Activated B cell treated with CpG ODN at 0.5 μM for 24 hours (primary cell): ENCODE measurements at places on chromosomes 5 and 9.

GRCh38 chr5:135432113-135432512 is 15.0 kb downstream of the DCANP1 start:
- DNase-seq, result no peak

DNA sequence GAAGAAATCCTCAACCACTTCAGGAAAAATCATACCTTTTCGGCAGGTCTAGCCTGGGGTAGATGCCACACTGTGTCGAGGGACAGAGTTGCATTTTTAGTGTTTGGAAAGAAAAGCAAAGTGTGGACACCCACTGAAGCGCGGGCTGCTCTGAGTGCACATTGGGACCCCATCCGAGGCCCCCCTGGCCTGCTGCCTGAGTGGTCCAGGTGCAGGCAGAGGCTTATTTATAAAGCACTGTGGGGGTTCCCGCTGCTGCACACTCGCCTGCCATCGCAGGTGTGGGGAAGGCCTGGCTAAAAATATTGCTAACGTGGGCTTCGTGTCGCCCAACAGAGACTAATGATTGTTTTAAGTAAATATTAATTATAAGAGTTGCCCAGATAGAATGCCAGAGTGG is 119.4 kb downstream of the CRB2 start:
- DNase-seq, result no peak

- no peak for DNase-seq
These were observed 344.5 kb downstream of the PRR16 start for GRCh38 chr5:120808606-120809005.

GRCh38 chr5:107296572-107296971 is 374.2 kb downstream of the EFNA5 start:
- no peak for DNase-seq

- no peak for DNase-seq
These were observed 44.1 kb upstream of the RNF38 start for GRCh38 chr9:36444203-36444602.

DNA sequence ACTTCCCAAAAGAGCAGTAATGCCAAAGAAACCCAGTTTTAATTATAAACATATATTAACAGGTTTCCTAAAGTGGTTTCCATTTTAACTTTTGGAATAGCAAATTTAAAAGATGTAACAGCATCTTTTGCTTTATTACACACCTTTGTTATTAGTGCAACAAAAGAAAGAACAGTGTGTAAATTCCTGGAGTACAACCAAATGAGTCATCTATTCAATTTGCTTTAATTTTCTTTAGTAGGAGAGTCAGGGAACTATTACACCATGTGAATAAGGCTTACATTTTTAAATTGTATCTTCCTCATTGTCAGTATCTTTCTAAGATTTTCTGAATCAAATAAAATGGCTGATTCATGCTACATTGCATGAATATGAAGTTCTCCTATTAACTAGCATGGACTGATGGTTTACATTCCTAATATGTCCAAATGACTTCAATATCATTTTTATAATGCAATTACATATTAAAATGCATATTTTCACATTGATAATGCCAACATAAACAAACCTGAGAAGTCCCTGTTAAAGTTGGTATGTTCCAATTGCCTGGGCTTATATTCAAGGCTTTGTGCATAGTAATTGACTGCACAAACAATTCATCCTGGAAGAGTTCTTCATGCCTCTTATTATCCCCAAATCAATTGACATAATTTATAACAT is 22.5 kb downstream of the EDIL3 start:
- no peak for DNase-seq

DNA sequence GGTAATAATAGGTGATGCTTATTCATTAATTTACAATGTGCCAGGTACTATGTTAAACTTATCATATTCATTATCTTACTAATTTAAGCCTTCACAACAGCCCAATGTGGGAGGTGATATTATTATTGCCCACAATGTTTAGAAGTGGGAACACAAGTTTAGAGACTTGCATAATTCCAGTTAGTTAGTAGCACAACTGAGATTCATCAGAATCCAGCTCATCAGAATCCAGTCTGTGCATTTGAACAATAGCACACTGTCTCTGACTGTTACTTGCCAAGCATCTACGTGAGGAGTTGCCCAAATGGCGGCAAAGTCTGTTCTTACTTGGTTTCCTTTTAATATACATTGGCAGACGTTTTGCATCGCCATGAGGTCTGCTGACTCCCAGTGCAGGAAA is 110.9 kb upstream of the BASP1 start:
- no peak for DNase-seq

GRCh38 chr5:139388198-139388821 is 1.4 kb downstream of the MZB1 start:
- peak; percentile 54 for DNase-seq

DNA sequence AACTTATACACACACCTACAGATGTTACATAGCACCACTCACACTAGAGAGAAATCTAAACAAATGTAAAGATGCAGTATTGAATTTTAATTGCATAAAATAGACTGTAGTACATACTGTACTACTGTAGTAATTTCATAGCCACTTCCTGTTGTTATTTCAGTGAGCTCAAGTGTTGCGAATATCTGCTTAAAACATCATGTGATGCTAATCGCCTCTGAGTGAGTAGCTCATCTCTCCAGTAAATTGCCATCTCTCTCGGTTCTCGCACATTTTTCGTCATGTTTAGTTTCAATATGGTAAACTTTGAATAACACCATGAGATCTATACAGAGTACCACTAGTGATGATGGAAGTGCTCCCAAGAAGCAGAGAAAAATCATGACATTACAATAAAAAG is 22.0 kb upstream of the ARHGEF28 start:
- no peak for DNase-seq

- no peak for DNase-seq
These were observed 378.8 kb downstream of the OSTF1 start for GRCh38 chr9:75467142-75467541.

DNA sequence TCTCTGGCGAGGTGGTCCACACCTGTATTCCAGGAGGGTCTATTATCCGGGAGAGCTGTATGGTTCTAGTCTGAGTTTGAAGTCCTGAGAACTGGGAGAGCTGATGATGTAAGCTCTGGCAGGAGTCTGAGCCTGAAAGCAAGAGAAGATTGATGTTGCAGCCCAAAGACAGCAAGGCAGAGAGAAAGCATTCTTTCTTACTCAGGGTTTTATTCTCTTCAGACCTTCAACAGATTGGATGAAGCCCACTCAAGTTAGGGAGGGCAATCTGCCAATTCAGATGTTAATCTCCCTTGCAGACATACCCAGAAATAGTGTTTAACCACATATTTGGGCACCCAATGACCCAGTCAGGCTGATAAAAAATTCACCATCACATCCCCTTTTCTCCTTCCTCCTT is 159.1 kb downstream of the CCDC171 start:
- DNase-seq, result no peak

- DNase-seq, result no peak
These were observed 22.4 kb upstream of the TNFAIP8 start for GRCh38 chr5:119333421-119333851.

DNA sequence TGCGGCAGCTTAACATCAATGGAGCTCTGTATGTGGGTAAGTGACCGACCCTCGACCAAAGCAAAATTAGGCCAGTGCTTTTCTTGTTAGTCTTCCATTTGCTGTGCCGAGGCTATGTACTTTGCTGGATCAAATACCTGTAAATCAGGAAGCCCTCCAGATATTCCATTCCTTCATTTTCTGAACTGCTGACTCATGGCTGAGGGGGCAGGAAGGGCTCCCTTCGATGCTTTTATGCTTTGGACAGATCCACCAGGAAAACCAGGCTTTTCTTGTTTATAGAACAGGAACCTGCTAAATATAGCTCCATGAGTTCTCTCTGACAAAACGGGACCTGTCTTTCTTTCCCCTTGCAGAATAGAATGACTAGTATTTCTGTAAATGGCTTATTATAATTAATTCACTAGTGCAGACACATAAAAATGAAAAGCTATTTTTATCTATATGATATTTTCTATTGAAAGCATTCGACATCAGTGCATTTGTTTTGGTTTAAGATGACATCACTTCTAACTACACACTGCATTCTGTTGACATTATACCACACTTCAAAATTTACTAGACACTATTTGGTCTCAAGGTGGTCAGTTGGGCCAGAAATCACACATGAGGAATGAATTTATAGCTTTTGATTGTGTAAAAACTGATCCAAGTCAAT is 93.3 kb downstream of the LIFR start:
- no peak for DNase-seq

DNA sequence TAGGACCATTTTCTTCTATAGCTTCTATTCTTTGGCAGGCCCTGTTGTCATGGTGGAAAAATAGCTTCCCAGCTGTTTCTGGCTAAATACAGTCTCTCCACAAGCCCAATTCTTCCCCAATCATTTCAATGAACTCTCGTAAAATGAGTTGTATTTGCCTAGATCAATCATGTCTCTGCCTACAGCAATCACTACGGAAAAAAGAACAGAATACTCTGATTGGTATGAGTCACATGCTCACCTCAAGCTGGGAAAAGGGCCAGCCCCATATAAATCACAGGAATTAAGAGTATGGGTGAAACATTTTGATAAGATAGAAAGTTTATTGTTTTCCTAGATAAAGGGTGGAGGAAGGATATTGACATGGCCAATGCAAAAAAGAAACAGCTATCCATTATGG is 711.4 kb downstream of the EFNA5 start:
- DNase-seq, result no peak
